ENCODE measurements at places on chromosomes 12 and 14.
A peak's percentile ranks its signal among the peaks of the same experiment; 100 is the strongest.

DNA sequence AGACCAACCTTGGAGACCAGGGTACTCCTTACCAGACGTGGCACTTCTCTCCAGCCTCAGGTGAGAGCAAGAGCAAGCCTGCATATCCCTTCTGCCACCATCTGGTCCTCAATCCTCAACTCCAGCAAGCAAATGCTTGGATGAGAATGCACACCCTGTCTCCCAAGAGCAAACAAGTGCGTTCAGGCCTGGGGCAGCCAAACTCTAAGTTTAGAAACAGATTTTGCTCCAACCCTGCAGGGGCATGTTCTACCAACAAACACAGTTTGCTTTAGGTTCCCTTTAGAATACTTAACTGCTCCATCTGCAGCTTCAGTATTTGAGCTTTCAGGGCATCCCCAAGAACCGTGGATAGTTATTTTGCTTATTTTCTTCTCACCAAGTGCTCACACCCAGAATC is 55.9 kb upstream of the FICD start:
- DNase-seq, result no peak

GRCh38 chr14:101839236-101839635 is 77.7 kb downstream of the PPP2R5C start:
- DNase-seq, result no peak

GRCh38 chr12:107490010-107490409 is 195.6 kb upstream of the PWP1 start:
- DNase-seq, result no peak

GRCh38 chr14:103545915-103546651 is 16.4 kb downstream of the BAG5 start:
- DNase-seq, result no peak

DNA sequence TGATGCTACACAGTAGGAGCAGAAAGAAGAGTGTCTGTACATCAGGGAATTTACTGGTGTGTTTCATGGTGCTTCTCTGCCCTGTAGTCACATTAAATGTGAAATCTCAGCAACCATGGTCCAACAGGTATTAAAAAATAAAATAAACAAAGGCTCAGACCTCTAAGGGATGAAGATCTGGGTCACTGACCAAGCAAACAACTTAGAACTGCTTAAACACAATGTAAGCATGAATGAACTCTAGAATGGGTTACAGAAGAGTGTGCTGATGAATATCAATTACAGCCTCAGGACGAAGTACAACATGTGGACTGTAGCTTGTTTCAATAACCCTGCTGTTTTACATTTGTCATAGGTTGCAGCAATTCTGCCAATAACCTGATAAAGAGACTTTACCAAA is 47.4 kb downstream of the SLC35F4 start:
- no peak for DNase-seq

GRCh38 chr12:22476133-22476532 is 68.2 kb downstream of the C2CD5 start:
- no peak for DNase-seq

DNA sequence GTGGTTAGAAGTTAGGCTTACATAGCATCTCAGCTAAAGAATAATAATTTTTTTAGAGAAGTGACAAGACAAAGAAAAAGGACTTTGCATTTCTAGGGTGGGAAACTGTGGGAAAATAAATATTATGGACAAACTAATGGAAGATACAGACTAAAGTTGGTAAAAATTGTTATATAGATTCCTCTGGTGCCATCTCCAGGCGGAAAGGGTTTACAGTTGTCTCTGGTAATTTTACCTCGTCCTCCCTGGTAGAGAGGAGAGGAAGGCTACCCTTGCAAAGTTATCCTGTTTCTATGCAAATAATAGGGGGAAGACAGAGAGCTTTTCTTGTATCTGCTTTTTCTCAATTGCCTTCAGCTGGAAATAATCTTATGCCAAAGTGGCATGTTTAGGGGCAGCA is 5.2 kb downstream of the OR11G2 start:
- DNase-seq, result no peak

DNA sequence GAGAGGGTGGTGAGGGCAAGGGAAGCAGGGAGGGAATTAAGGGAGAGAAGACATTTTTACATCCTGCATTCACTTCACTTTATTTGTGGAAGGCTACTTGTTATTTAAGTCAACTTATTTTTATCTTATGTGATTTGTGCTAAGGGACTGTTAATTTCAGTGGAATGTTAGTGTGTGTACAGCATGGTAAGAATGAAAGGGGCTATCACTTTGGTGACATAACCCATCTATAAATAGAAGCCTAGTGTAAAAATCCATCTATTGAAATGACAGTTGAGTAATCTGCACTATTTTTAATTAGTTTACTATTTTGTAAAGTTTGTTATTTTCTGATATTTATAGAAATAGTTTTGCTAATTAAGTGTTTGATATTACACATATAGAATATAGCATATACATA is 16.8 kb upstream of the CHPT1 start:
- DNase-seq, result no peak

- DNase-seq, result no peak
These were observed 114.8 kb downstream of the C12orf75 start for GRCh38 chr12:105445249-105445648.

DNA sequence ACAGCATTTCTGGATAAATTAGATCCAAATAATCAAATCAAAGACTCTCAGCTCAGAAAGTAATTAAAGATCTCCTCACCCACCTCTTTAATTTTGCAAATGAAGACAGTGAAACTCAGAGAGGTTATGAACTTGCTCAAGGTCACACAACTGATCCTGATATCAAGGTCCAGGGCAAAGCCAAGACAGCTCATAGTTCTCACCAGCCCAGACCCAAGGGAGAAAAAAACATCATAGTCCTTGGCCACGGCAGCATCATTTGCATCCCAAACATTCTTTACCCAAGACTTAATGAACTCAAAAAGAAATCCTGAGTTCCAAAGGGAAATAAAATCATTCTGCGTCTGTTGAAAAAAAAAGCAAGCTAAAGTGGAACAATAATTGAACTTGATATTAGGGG is 112.1 kb downstream of the DAD1 start:
- DNase-seq, result no peak

DNA sequence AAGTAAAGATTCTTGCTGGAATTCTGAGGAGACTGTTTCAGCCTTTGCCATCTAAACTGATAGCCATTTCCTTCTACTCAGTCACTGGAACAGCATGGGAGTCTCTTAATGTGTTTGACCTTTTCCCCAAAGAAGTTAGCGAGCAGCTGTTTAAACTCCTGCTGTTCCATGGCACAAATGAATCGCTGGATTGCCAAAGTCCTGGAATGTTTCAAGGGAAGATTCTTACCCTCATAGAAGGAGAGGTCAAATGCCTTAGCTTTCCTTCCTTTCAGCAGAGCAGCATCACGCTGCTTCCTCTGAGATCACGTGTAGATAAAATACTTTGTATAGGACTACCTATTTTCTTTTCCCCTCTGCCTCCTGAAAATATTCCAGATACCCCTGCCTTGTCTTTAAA is 10.5 kb upstream of the NR2C1 start:
- DNase-seq, result no peak

- DNase-seq, result no peak
These were observed 34.0 kb downstream of the TUNAR start for GRCh38 chr14:95910628-95911027.

DNA sequence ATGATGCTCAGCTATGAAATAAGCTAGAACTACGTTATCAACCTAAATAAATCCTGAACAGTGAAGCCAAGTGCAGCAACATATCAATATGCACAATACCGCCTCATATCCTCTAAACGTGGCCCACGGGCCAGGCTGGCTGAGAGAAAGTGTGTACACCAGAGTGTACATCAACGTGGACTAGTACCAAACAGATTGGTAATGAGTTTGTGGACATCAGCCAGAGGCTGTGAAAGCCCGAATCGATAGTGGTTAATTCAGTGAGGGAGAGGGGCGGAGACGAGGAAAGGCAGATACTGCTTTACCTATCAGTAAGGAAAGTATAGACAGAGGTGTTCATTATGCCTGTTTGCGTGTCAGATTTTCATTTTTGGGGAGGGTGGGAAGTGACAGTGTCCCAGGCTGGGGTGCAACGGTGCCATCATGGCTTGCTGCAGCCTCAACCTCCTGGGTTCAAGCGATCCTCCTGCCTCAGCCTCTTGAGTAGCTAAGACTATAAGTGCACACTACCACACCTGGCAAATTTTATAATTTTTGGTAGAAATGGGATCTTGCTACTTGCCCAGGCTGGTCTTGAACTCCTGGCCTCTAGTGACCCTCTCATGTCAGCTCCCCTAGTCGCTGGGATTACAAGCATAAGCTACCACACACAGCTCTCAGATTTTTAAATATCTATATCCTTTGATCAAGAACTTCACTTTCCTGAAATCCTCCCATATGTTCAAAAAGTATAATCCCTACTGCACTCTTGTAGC is 50.1 kb downstream of the ANAPC7 start:
- DNase-seq, result no peak

DNA sequence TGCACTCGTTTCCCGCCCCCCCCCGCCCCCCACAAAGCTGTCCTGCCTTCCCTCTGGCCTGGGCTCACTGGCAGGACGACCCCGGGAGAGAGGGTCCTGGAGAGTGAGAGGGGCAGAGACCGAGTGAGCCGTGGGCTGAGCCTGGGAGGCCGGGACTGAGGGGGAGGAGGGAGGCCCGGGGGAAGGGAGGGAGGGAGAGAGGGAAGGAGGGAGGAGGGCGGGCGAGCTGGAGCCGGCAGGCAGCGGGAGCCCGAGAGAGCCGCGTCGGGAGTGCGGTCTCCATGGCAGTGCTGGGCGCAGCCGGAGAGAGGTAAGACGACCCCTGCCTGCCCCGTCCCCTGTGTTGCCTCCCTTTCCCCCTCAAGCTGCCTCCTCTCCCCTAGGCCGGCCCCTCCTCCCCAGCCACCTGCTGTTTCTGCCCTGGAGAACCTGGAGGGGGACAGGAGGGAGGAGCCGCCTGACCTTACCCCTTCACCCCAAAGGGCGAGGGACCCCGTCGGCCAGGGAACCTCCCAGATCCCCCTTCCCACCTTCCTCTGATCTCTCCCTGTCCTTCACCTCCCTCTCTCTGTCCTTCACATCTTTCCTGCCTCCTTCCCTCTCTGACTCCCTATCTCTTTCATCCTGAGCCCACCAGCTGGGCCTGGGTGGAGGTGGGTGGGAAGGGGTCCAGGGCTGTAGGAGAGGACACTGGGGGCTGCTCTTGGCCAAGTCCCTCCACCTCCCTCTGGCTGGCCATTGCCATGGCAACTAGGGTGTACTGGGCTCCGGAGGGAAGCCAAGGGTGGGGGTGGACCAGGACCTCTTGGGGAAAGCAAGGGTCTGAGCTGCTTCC is at the start of gene GPR162:
GPR162 (plus strand) TSS at position 231 of the 835 bp plus-strand sequence. CDS start 2,078 bp downstream, outside the sequence.
- no peak for DNase-seq

DNA sequence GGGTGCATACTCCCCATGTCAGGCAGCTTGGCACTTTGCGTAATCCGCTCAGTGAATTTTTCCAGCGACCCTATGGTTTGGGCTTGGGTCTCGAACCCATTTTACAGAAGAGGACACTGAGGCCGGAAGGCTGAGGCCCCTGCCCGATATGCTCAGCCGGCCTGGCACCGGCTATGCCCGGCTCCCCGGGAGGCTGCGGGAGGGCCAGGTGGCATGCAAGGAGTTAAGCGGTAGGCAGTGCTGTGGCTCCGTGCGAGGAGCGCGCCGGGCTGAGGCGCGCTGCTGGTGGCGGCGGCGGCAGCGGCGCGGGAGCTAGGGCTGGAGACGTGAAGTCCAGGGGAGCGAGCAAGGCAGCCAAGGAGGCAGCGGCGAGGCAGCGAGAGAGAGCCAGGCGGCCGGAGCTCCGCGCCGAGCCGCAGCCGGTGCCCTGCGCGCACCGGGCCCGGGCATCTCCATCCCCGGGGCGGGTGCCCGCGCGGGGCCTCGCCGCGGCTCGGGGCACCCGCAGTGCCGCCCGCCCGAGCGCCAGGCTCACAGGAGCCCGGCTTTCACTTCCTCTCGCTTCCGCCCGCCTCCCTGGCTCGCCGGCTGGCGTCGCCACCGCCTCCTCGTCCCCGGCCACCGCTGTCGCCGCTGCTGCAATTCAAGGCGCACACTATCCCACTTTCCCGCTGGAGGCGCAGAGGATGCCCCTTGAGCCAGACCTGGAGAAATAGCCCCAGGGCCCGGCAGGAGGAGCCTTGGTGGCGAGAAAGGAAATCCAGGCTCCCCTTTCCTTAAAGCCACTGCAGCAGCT is at the start of gene WSCD2:
WSCD2 (plus strand) TSS at position 272 of the 796 bp plus-strand sequence. CDS start 66,545 bp downstream, outside the sequence.
- no peak for DNase-seq

- peak; percentile 83 for DNase-seq
These were observed 621 bp upstream of the ANAPC7 start for GRCh38 chr12:110403976-110404682.

DNA sequence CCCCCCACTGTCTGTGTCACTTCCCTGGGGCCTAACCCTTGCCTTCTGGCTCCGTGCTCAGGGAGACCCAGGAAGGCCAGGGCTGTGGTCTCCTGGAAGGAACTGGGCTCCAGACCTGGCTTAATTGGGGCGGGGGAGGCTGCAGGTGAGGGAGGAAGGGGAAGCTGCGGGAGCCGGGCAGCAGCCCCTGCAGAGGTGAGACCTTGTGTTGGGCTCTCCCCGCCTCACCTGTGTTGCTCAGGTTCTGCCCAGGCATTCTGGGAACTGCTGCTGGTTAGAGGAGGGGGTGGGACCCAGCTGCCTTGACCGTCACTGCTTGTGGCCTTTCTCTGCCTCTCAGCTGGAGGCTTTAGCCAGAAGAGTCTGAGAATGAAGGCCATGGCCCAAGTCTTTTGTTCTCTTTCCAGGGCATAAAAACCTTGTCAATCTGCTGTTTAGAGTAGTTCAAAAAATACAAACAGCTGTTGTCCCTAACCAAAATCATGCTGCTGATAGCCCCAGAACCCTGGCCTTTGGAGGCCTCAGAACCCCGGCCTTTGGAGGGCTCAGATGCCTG is 247.6 kb downstream of the CHST11 start:
- DNase-seq, result no peak

GRCh38 chr12:38056701-38057689 is 259.6 kb upstream of the ALG10B start:
- no peak for DNase-seq

DNA sequence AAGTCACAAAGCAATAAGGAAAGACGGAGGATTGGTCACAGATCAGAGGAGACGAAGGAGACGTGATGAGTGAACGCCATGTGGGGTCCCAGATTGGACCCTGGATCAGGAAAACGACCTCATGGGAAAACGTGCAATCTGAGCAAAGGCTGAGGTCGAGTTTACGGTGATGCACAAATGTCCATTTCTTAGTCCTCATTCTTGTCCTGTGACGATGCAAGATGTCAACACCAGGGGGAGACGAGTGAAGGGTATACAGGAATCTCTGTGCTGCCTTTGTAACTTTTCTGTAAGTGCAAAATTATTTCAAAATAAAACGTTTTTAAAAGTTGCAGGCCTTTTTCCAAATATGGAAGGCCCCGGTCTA is 329.8 kb downstream of the MED13L start:
- no peak for DNase-seq
